Fibroblast of skin of right quadriceps (primary cell): ENCODE measurements at places on chromosomes 2 and 18.
A peak's percentile ranks its signal among the peaks of the same experiment; 100 is the strongest.

- no peak for DNase-seq
Observed at GRCh38 chr18:62637807-62638687, 77.3 kb upstream of the PHLPP1 start.

GRCh38 chr2:233096006-233096405 lies 35.9 kb downstream of the INPP5D start:
- DNase-seq = no peak

DNA sequence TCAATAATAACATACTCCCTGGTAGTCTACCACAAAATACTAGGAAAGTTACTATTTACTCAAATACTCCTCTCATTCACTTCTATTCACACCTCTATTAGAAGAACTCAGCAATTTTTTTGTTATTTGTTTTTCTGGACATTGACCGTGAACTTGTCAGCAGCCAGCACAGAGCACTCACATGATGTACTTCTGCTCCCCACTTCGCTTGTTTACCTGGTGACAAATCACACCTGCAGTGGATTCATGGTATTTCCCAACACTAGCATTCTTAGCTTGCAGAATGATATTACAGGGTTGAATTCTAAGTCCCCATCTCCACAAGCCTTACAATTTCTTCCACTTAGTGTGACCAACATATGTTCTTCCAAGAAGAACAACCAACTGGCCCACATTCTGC lies 238.2 kb downstream of the SATB2 start:
- DNase-seq = no peak

DNA sequence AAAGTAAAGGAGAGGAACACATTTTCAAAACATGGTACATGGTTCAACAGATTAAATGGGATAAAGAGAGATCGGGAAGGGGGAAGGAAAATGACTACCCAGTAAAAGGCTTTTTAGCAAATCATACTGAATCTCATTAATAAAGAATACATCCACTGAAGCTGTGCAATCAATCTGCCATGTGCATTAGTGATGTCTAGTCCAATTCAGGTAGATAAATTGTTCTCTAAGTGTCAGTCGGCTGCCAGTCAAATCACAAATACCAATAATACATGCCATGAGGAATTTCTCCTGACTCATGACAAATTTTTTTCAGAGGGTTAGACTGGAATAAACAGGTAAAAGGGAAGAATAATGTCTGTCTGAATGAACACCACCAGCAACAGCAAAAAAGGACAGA lies 22.6 kb downstream of the NYAP2 start:
- DNase-seq = no peak

DNA sequence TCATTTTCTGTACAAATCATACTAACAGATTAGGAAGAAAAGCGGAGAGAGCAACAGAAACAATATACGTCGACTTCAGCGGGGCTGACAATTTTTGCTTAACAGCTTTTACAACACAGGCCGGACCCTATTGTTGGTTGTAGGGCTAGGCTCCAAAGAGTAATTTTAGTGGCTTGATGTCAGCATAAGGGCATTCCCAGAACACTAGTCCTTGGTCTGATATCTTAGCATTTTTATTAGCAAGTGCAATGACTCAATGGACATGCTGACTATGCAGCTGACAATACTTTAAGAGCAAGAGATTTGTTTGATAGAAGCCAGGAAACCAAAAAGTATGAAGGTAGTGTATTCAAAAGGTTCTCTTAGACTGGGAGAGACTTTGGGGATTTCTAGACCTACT lies 209.9 kb downstream of the LNPK start:
- no peak for DNase-seq

DNA sequence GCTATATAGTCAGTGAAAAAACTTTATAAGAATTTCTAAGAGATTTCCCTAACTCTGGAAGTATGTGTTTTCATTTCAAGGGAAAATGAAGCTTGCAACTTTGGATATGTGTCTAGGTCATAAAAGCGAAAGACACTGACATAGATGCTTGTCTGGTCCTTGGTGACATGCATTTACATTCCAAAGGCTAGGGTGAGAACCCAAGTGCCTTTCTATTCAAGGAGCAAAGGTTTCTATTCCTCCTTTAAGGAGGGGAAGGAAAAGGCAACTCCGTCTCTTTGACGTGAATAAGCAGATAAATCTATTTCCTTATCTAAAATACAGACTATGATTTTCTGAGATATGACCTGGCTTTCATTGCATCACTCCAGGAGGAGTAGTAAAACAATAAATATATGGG lies 261.1 kb downstream of the CDH7 start:
- no peak for DNase-seq

- no peak for DNase-seq
Observed at GRCh38 chr18:70553936-70554260, 265.1 kb downstream of the SOCS6 start.

DNA sequence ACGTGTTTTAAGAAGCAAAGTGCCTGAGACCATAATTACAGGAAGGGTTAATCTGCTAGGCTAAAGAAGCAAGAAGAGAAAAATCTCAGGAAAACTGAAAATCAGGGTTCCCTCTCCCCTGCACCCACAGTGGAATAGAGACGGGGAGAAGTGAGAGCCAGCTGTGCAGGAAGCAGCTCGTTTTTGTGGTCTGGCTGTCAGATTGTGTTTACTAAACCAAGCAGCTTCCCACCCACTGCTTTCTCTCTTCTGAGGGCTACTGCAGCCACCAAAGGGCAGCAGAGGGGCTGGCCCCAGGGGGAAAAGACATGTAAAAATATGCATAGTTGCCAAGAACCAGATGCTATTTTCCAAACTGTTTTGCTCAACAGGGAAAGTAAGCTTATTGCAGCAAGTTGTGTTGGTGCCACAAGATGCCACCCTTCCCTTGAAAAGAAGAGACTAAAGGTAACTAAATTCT lies 72.6 kb upstream of the THUMPD2 start:
- peak; percentile 82 for DNase-seq

DNA sequence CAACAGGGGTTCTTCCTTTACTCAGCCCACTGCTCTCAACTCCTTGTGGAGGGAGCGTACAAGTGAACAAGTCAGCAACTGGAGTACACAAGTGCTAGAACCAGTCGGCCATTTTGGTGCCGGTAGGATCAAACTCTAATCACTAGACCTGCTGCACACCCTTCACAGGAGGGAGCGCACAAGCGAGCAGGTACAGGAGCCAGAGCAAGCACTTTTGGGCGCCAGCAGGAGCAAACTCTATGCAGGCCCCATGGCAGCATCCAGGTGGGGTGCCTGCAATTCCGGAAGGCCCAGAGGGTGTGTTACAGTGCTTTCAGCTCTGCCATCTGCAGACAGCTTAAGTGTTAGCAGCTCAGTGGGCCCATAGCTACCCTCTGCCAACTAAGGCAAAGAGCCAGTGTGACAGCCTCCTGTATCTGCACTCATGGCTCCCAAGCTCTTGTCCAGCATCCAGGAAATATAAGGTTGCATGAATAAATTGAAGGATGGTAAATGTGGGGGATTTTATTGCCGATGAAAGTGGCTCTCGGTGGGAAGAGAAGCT lies 426.1 kb downstream of the DCC start:
- no peak for DNase-seq

DNA sequence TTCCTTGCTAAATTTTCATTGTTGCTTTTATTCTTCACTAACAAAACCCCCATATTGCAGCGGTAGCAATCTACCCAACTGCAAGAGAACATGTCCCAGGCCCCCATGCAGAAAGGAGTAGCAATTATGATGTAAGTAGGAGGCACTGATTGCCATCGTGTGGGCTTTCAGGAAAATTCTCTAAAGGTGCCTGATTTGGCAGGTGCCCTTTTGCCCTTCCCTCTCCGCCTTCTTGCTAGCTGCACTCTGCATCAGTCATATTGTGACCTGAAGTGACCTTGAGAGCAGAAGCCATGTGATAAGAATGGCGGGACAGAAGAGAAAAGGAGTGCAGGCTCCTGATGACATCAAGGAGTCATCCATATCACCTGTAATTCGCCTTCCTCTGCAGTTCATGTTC lies 112.1 kb downstream of the NCKAP5 start:
- DNase-seq = no peak
